ENCODE measurements at places on chromosomes 3 and 15.

- no peak for DNase-seq
Observed at GRCh38 chr15:42163947-42164550, 7.6 kb upstream of the PLA2G4F start.

DNA sequence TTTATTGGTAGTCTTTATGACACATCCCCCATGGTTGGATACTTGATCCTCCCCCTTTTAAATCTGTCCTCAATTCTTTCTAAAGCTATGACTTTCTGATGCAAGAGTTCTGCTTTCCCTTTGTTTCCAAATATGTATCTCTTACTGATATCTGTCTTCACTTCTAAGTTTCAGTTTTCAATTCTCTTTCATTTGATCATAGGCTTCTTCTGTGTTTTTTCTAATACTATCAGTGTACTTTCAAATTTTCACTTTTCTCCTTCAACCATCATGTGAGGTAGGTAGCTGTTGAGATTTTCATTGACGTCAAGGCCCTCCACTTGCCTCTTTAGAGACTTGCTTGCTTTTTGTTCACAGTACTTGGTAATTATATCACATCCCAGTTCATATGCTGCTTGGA, 436.5 kb downstream of the CNTN4 start:
- no peak for DNase-seq

GRCh38 chr3:16960125-16960524, 75.4 kb downstream of the PLCL2 start:
- DNase-seq, result no peak

DNA sequence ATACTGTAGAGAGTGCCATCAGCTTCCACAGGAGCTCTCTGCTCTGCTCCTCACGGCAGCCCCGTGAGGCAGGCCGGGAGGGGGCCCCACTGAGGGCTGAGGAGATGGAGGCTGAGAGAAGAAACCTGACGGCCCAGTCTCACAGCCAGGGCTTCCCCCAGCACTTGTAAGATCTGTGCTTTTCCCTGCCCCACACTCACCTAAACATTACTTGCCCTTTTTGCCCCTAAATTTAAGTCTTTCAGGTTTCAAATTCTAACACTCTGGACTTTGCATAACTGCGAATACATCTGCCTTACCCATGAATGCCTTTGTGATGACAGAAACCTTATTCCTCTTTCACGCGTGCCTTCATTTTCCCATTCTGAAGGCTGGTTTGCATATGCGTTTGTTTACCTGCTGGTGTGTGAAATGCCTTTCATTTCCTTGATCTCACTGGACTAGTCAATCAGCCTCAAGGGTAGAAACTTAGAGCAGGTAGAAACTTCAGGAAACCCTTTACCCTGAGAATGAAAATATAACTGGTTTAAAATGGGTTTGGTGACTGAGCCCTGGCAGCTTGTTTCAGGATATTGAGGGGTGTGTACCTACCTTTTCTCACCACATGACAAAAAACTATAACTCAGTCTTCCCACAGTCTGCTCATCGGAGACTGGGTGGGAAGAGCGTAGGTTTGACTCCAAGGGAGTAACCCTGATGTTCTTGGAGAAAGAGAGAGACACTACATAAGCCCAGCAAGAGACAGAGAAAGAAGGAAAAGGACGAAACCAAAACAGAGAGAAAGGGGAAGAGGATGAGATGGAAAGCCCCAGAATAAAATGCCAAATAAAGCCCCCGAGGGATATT, 20.1 kb downstream of the SLC12A8 start:
- no peak for DNase-seq

GRCh38 chr3:113271189-113271588, 59.8 kb downstream of the BOC start:
- no peak for DNase-seq

DNA sequence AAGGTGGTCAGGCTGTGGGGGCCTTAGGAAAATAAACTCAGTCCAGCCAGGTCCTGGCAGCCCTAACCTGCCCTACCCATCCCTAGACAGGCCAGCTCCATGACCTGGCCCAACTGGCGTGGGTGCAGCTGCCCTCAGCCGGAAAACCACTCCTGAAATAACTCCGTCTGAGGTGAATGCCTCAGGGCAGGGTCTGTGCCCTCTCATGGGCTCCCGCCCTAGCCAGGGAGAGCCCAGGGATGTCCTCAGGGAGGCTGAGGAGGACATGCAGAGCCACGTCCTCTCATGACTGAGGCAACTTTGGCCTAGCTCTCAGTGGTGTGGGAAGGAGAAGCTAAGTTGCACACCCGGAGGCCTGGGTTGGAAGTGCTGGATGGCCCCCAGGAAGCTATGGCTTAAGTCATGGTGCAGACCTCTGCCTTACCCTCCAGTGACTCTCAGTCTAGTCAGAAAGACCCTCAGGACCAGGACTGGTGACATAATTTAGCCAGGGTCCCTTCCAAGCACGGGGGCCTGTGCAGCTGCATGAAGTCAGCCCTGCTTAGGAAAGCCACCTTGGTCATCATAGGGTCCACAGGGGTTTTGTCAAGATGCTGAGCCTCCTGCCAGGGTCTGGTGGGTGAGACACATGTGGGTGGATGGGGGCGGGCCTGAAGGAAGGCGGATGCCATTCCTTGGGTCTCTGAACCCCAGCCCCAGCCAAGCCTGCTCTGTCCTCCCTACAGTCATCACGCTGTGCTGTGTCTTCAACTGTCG, 7.4 kb downstream of the TMIE start:
- DNase-seq, result no peak

- DNase-seq, result no peak
Observed at GRCh38 chr15:93458597-93458996, 369.6 kb upstream of the RGMA start.

- no peak for DNase-seq
Observed at GRCh38 chr3:126124148-126124868, 40.4 kb upstream of the SLC41A3 start.

- DNase-seq, result no peak
Observed at GRCh38 chr3:10672422-10672821, 143.6 kb upstream of the SLC6A11 start.

DNA sequence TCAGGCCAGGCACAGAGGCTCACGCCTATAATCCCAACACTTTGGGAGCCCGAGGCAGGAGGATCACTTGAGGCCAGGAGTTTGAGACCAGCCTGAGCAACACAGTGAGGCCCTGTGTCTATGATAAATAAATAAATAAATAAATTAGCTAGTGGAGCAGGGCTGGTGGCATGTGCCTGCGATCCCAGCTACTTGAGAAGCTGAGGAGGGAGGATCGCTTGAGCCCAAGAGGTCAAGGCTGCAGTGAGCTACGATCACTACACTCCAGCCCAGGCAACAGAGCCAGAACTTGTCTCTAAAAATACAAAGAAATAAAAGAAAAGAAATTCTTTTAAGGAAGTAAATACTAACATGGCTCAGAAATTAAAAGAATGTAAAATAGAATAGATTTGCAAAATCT, 91.8 kb downstream of the LIPC start:
- DNase-seq, result no peak

DNA sequence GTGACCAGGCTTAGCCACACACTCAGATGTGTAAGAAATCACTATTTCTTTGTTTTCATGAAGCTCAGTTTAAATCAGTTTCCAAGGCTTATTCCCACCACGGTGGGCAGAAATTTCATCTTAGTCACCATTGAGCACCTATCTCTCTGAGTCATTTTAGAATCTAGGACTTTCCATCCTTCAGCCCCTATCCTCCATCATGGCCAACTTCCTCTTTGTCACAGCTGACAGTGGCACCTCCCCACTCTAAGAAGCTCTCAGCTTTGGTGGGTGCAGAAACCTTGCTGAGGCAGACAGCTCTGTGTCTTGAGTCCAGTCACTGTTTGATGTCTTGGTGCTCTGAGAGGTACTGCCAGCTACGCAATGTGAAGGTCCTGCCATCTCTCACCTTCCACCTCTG, 32.9 kb downstream of the SNTN start:
- no peak for DNase-seq

DNA sequence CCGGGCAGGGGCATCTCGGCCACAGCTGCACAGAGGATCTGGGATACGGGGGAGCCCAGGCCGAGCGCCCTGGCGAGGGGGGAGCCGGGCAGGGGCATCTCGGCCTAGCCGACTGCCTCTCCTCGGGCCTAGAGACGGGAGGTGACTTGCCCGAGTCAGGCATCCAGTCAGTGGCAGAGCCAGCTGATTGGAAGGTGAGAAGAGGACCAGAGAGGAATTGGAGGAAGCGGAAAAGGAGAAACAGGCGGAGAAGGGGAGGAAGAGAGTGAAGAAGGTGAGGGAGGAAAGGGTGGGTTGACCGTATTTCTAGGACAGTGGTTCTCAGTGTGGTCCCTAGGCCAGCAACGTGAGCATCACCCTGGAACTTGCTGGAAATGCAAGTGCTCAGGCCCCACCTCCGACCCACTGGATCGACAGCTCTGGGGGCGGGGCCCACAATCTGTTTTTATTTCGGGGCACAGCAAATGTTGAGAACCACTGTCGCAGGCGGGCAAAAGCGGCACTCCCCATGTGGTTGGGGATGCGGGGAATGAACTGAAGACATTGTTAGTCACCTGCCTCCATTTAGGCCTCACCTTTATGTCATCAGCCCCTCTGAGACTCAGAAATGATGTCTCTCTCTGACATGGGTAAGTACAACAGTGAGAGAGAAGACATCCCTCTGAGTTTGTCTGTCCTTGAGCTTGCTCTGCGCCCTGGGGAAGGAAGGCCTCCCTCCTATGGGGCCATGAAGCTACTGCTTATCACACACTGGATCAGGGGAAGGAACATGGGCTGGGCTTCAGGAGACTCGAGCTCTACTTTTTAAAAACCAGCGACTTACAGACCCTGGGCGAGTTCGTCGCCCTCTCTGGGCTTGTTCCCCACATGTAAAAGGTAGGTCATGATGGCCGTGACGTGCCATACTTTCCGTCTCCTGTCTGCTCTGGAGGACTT, 1.0 kb upstream of the MELTF start:
- no peak for DNase-seq

DNA sequence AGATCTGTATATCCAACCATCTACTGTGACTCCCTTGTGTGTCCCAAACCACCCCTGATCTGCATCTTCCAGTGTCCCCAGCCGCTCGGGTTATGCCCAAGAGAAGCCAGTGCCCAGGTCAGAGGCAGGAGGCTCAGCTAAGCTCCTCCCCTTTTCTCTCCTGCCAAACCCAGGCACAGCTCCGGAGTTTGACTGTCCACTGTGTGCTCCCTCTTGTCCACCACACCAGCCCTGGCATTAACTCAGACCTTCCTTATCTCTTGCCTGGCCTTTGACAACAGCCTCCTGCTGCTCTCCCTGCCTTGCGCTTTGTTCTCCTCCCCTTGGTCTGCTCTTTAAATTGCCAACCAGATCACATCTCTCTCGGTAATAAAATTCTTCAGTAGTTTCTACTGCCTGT, 39.3 kb downstream of the DGKG start:
- DNase-seq, result no peak

DNA sequence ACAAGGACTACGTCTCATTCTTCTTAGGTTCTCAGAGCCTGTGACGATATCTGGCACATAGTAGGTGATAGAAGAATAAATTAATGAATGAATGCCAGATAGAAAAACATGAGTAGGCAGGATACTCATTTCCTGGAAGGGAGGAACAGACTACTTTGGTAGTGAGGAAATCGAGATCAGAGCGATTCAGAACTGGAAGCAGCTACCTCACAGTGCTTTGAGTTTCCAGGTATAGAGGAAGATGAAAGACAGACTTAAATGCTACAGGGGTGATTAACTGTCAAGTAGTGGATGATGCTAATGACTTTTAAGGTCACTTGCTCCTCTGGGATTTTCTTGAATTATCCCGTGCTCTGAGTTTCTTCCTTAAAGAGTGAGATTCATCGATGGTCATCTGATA, 951.5 kb upstream of the CFAP20DC start:
- DNase-seq, result no peak

DNA sequence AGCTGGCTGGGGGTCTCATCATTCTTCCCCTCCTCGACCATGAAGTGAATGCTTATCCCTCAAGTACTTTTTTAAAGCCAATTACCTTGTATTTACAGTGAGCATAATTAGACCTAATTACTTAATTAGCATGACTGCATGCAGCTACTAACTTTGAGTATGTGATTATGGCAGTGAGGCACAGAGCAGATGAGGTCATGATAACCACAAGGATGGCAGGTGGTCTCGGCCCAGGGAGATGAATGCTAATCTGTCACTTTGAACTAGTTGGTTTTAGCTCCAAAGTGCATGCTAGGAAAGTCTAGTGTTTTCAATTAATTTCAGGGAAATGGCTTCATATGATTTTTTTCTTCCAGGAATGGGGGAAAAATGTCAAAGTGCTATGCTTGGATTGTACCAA, 233.8 kb downstream of the NTRK3 start:
- DNase-seq, result no peak

DNA sequence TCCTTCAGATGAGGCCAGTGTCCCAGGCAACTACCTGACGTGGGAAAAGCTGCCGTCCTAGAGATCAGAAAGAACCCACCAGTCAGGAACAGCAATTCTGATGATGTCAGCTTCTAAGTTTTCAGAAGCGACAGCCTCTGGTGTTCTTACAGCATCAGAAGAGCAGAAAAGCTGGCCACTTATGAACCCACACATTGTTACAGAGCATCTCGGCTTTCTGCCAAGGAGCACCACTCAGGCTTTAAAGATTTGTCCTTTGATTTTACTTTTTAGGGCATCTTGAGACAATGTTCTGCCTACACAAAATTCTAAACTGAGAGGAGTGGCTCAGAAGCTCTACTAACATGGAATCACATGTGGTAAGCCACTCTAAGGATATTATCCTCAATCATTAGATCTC, 49.7 kb upstream of the BOC start:
- no peak for DNase-seq

DNA sequence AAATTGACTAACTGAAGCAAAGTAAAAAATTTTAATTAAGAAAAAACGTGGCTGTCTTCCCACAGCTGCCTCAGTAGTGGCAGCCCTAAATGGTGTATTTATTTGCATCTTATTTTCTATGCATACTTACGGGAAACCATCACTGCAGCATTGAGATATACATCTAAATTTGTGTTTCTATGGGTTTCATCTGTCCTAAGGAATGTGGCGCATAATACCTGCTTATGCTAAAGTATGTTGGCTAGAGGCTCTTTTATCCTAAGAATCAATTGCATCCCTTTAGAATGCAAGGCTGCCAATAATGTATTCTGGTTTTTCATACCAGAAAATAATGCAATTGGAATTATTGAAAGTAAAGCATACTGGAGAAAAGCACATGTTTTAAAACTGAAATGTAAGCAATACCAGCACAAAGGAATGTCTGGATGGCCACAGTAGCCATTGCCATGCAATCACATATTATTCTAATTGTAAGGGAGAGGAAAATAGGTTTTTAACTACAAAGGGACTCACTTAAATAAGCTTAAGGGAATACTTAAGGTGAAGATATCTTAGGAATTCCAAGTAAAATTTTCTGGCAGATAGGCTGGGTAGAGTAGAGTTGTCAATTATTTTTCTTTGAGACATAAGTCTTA, 834.5 kb upstream of the NECTIN3 start:
- DNase-seq, result no peak

DNA sequence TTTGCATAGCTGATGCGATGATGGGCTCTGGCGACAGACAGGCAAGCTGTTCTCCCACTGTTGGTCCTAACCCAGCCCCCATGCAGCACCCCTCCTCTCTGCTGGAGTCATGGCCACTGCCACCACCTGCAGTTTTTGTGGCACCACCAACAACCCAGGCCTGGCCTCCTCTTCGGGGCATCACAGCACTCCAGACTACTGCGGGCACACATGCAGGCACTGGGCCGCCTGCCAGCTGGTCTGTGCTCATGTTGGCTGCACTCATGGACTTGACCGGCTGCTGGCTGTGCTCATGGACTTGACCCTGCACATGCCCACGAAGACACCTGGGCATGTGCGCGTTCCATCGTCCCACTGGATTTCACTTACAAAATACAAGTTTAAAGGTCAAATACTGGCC, 130.9 kb upstream of the TMEM108 start:
- no peak for DNase-seq

GRCh38 chr15:74396445-74397238, 29.2 kb upstream of the CYP11A1 start:
- no peak for DNase-seq

GRCh38 chr3:71780430-71780829, 4.5 kb downstream of the PROK2 start:
- DNase-seq, result no peak
